ENCODE measurements at places on chromosomes 4 and X. TPM values are rescaled to one million over a fixed set of nuclear protein-coding genes. Genes with fewer than 3 reads are reported as not detected.

UBA6 gene
- 90.9 TPM for total RNA-seq

CWH43 gene
- total RNA-seq = not detected

TMEM31 gene
- not detected for total RNA-seq

FANCB gene
- 10.0 TPM for total RNA-seq

PYURF gene
- total RNA-seq = 46.3 TPM

GUCY1A1 gene
- total RNA-seq = 0.64 TPM

TEC gene
- total RNA-seq = 3.1 TPM

IBSP gene
- total RNA-seq = not detected

FAM9B gene
- not detected for total RNA-seq

STATH gene
- not detected for total RNA-seq

STARD8 gene
- 3.1 TPM for total RNA-seq

ARX gene
- not detected for total RNA-seq

GPR119 gene
- not detected for total RNA-seq

PPP4R3C gene
- total RNA-seq = not detected

CTAG2 gene
- not detected for total RNA-seq

TEX13A gene
- not detected for total RNA-seq

All from natural killer cell treated with Interleukin-12 subunit alpha and Interleukin-12 subunit beta and Interleukin-15 and Interleukin-18, amount 100 ng/mL, for 72 hours (primary cell).